ENCODE measurements at places on chromosomes 6 and 20.
A peak's percentile ranks its signal among the peaks of the same experiment; 100 is the strongest.

- no peak for DNase-seq
These were observed 7.9 kb upstream of the SOD2 start for GRCh38 chr6:159700970-159701369.

DNA sequence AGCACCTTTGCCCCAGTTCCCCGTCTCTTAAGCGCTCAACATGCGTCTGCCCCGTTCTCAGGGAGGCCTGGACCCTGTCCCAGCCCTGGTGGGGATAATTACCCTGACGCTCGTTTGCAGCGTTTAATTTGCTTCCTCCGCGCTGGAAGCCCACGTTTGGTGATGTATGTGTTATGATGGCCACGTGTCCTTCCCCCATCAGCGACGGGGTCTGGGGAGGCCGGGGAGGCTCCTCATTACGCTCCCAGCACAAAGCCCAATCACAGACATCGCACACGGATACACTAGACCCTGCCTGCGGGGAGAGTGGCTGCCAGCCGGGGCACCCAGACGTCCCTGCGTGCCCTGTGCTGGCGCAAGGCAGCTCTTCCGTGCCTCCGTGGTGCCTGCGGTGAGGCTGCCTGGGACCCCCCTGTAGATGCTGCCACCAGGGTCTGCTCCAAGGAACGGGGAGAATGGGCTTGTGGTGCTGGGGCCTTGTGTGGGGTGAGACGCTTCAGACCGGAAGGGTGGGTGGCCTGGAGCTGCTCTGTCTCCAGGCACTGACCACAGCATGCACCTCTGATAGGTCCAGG, 10.2 kb upstream of the CHRNA4 start:
- no peak for DNase-seq

DNA sequence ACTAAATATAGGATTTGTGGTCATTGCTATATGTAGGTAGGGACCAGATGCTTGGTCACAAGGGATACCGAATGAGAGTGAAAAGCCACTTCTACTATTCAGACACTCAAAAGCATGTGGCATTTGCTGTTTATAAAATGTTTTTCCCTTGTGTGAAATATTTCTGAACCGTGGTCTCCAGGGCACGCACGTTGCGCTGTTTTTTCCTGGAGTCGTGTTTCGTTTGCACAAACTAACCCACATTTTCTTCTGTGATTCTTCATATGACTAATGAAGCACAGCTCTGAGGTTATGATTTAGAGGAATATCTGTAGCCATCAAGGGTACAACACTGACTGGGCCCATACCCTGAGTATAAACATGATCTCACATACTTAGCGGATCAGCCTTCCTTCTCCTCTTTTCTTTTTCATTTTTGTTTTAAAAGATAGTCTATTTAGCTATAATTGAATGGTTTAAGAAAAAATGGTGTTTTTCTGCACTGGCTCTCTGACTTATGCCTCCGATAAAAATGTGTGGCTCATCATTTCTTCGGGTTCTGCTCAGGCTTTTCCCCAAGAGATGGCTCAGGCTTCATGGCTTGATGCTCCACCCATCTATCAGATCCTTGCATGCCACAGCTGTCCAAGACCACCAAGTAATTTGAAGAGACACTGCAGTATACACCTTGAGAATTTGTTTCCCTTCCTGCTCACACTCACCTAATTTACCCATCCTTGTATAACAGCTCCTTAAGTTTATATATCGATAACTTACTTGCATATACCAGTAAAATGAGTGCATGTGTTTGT, 59.9 kb upstream of the HBS1L start:
- no peak for DNase-seq

DNA sequence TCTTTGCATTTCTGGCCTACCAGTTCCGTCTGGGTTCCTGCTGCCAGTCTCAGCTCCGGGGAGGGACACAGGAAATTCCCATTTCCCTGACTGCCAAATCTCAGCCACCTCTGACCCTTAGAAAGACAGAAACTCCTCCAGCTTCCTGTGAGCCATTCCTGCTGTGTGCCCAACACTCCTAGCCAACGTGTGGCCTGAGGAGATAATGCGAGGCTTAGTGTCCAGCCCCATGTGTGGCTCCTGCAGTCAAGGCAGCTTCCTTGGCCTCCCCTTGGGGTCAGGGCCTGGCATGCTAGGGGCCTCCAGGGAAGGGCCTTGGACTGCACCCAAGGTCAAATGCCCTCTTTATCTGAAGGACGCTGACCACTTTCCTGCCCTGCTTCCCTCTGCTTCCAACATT, 45.1 kb downstream of the MAFB start:
- no peak for DNase-seq

DNA sequence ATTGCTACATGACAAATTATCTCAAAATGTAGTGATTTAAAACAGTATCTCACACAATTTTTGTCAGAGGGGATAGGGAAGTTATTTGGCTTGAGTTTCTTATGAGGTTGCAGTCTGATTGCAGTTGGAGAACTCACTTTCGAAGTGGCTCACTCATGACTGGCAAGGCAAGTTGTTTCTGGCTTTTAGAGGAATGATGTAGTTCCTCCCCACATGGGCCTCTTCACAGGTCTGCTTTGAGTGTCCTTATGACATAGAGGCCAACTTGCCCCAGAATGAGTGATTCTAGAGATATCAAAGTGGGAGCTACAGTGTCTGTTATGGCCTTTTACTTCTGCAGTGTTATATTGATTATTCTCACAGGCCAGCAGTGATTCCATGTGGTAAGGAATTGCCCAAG, 6.1 kb downstream of the DOP1A start:
- no peak for DNase-seq

DNA sequence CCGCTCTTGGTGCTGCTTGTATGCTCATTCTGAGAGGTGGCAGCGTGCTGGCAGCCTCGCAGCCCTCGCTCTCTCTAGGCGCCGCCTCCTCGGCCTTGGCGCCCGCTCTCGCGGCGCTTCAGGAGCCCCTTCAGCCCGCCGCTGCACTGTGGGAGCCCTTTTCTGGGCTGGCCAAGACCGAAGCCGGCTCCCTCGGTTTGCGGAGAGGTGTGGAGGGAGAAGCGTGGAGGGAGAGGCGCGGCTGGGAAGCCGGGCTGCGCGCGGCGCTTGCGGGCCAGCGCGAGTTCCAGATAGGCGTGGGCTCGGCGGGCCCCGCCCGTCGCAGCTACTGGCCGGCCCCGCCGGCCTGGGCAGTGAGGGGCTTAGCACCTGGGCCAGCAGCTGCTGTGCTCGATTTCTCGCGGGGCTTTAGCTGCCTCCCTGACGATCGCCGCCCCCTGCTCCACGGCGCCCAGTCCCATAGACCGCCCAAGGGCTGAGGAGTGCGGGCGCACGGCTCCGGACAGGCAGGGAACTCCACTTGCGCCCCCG, 19.5 kb upstream of the FAM8A1 start:
- no peak for DNase-seq

DNA sequence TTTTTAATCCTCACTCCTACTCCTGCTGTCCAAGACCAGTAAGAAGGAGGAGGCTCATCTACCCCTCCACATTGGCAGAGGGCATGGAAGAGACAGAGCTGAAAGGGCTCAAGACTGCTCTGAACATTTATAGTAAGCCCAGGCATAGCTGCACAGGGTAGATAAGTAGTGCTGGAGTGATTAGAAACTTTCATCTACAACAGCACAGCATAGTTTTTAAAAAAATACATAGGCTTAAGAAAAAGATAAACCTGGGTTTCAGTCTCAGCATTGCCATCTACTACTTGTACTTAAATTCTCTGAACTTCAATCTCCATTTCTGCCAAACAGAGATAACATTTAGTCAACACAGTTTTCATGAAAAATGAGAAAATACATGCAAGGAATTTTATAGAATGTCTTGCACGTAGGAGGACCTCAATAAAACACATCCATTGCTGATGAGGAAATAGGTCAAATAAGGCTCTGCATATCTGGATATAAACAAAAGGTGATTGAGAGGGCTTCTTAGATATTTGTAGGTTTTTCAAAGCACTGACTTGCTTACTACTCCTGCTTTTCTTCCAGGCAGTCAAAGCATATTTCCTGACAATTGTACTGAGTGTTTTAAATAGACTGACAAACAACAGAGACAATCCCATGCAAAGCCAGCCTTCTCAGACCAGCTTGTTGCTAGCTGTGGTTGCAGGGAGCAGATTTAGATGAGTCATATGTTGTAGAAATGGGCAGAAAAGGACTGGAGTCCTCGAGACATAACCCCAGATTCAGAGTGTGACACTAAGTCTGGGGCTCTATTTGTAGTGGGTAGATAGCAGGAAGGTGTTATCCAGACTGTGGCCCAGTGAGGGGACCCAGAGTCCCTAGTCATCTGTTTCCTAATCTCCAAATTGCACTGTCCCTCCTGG, 107.4 kb upstream of the TAB2 start:
- no peak for DNase-seq

DNA sequence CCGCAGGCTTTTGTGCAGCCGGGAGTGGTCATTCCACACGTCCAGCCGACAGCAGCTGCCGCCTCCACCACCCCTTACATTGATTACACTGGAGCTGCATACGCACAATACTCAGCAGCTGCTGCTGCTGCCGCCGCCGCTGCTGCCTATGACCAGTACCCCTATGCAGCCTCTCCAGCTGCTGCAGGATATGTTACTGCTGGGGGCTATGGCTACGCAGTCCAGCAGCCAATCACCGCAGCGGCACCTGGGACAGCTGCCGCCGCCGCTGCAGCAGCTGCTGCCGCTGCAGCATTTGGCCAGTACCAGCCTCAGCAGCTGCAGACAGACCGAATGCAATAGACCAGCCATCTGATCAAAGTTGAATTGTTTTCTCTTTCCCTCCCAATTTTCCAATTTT, 10.6 kb downstream of the RBM24 start:
- no peak for DNase-seq

- peak; percentile 48 for DNase-seq
These were observed 122.6 kb upstream of the IFNGR1 start for GRCh38 chr6:137341681-137342195.

GRCh38 chr6:26157251-26158075, 70.2 kb downstream of the HFE start:
- DNase-seq, result peak; percentile 100

DNA sequence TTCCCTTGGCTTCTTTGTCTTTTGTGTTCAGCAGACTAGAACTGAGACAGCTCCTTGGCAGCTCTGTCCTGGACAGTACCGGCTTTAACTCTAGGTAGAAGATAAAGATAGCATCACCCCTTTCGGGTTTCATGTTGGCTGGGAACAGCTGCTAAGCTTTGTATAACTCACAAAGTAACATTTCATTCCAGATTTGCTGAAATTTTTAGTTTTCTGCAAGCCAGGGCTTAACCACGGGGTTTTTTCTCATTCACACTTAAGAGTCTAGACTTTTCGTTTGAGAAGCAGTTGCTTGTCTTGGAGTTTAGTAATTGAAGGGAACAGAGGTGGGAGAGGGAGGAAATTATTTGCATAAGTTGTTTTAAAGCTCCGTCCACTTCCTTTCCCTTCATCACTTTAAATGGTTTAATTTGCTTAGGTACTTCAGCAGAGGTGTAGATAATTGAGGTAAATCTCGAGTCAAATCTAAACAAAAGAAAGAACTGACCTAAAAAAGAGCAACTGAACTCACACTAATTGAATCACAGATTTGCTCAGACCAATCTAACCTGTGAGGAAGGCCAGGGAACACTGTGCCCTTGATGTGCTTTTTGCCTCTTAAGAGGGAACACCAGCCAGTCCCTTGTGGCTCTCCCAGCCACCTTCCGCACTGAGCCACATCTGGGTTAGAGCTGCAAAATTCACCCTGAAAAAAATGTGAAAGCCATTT, 48.3 kb downstream of the RREB1 start:
- DNase-seq, result no peak

DNA sequence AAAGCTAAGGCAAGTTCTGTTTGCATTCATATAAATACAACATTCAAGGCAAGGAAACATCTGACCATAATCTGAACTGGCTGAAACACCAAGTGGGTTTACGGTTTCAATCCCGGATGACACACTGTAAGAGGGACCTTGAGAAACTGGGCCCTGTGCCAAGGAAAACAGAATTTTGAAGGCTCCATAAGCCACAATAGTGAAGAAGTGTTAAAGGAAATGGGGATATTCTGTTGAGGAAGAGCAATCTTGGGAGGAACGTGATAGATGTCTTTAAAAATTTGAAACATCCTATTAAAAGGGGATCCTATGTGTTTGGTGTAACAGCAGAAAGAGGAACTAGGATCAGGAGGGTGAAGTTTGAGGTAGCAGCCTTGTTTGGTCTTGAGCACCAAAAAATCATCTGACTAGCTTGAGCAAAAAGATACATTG, 82.4 kb upstream of the TAB2 start:
- no peak for DNase-seq
